ENCODE measurements at places on chromosomes 12 and 14.

DNA sequence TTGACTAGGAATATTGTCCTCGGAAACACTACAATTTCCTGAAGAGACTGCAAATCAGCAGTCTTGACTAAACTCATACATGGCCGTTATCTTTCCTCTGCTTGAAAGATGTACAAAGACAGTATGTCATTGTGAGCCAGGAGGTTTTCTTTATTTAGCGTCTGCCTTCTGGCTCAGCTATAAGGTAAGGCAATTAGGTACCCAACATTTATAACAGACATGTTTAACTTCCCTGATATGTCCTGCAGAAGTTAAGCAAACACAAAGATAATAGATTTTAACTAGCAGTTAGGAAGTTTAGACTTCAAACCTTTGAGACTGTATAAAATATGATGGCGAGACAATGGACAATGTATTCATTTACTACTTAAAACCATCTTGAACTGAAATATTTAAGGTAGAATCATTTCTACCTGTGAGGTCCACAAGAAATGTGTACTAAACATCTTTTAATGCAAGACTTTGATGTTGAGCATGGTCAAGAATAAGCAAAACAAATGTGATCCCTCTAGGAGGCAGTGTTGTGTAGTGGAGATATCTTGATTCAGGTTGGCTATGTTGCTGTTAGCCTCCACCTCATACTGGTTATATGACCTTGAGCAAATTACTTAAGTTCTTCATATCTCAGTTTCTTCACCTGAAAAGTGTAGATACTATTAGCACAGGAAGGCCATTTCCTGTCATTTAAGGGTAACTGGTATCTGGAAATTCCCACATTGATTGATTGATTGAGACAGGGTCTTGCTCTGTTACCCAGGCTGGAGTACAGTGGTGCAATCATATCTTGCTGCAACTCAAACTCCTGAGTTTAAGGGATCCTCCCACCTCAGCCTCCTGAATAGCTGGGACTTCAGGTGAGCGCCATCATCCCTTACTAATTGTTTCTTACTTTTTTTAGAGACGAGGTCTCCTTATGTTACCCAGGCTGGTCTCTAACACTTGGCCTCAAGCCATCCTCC lies 96.3 kb upstream of the EEA1 start:
- DNase-seq: no peak

- DNase-seq: no peak
Observed at GRCh38 chr12:120795441-120796178, 70.0 kb downstream of the ACADS start.

- no peak for DNase-seq
Observed at GRCh38 chr12:13045816-13046215, 1.6 kb downstream of the FAM234B start.

DNA sequence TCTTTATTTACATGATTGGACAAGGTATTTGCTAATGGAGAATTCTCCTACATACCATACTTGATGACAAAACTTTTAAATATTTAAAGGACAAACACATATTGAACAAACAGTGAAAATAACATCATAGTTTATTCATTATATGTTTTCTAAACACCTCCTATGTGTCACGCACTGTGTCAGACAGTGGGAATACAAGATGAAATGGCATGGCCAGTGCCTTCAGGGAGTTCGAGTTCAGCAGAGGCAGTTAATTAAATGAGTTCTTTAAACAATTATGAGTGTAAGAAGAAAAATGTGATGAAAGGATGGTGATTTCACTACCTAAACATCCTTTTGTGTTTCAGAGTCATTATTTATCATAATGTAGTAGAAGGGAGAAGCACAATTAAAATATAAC lies 159.8 kb downstream of the KCNH5 start:
- DNase-seq: no peak

- DNase-seq: no peak
Observed at GRCh38 chr12:29287622-29288021, 93.3 kb downstream of the ERGIC2 start.

Measured in stimulated activated CD8-positive, alpha-beta memory T cell treated with anti-CD3 and anti-CD28 coated beads, Interleukin-4, amount 100 ng/mL, for 24 hours (primary cell).